ENCODE measurements at places on chromosomes 11 and 22. TPM values are rescaled to one million over a fixed set of nuclear protein-coding genes. Genes with fewer than 3 reads are reported as not detected.

Gene HMOX1
- total RNA-seq = 907 TPM

Gene HBB
- total RNA-seq = not detected

Gene OR9Q1
- total RNA-seq = not detected

Gene CCDC89
- total RNA-seq = 5.7 TPM

Gene PTPRCAP
- 0.11 TPM for total RNA-seq

Gene MMP11
- 3.9 TPM for total RNA-seq

Measured in articular chondrocyte of knee joint (primary cell).